ENCODE measurements at places on chromosomes 12 and 14.

- DNase-seq = no peak
Observed at GRCh38 chr12:40012711-40013110, 93.2 kb downstream of the SLC2A13 start.

- DNase-seq = no peak
Observed at GRCh38 chr12:118356809-118357256, 15.9 kb downstream of the TAOK3 start.

DNA sequence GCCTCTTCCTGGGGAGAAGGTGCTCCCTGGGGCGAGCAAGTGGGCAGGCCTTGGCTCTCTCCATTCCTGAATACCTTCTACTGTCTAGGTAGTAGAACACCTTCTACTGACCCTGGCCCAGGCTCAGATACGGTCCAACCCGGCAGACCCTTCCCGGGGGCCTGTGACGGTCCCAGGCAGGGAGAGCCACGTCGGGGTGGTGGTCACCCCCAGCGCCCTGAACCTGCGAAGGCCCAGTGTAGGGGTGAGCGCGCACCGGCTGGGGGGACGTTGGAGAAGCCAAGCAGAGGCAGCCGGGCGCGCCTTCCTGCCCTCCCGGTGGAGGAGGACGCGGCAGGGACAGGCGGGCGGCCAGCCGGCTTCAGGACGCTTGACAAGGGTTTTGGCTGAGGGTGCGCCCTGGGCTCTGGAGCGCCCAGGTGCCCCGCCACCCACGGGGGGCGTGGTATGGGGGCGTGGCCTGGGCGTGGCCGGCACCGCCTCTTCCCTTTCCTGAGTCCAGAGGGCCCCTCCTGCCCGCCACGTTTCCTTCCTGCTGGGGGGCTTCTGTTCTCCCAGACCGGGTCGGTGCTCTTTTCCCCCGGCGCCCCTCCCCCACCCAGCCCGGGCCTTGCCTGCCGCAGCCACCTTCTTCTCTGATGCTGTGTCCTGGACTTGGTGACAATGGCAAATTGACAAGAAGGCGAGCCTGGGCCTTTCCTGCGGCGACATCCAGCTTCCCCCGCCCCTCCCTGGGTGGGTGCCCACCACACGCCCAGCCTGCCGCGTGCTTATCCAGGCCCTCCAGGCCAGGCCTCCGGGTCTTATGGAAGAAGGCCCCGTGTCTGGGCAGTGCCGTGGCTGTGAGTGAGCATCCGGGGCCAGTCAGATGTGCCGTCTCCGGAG is 24.5 kb upstream of the PPP1R13B start:
- DNase-seq = peak; percentile 72

GRCh38 chr14:61435563-61436337 is 114.4 kb downstream of the PRKCH start:
- DNase-seq = no peak

- DNase-seq = no peak
Observed at GRCh38 chr12:50734409-50735263, 29.3 kb upstream of the ATF1 start.

- no peak for DNase-seq
Observed at GRCh38 chr12:107287436-107288413, 194.4 kb upstream of the CRY1 start.

DNA sequence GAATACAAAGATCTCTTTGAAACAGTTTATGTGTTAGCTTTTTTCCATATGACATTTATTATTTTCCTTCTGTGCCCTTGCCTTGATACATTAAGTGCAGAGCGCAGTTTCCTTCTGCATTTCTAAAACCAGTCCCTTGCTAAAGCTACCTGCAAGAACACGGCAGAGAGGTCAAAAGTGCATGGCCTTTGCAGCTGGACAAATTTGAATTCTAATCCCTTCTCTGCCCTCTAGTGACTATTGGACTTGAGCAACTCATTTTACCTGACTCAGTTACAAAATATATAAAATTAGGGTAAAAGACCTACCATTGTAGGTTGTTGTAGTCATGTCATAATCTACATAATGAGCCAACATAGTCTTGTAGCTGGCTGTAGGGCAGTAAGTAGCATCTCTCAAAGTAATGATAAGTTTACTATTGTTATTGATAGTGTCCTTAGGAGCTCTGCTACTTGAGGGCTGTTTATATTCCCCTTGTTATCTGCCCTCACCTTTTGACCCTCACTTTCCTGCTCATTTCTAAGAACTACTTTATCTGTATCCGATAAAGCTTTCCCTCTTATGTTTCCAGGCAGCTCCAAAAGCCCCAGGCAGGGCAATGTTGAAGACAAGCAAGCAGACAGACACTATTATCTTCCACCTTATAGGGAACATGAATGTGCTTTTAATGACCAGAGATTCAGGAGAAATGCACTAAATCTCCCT is 120.0 kb upstream of the PDZRN4 start:
- DNase-seq = no peak

- DNase-seq = no peak
Observed at GRCh38 chr12:94326727-94327126, 132.9 kb downstream of the CEP83 start.

DNA sequence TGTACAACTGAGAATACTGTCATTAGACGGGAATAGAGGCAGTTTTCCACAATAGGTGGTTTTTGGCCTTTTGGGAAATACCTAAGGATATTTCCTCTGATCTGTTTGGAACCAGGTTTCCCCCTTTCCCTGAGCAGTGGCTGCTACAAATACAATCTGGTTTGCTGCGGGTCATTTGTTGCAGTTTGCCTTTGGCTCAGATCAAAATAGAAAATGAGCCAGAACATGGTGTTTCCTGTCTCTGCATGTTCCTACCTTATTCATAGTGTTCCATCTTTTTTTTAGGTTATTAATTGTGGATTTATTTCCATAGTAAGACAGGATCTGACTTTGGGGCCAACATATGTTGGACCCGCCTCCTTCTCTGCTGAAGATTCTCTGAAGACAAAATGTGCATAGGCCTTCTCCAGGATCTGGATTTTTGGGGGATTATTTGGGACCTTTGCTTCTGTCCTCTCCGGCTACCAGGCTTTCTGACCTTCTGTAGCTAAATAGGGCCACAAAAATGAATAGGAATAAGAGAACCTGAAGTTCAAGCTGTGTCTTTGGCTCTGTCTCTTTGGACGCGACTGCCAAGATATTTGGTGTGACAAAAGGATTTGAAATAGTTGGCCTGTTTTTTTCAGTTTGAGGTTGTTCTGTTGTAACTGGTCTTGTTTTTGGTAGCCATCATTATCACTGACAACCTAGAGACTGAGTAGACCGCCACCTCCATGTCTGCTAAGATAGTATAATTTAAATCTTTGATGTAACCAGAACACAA is 146.9 kb downstream of the PRKCH start:
- no peak for DNase-seq

GRCh38 chr14:102819747-102820330 is 42.6 kb downstream of the TRAF3 start:
- no peak for DNase-seq

DNA sequence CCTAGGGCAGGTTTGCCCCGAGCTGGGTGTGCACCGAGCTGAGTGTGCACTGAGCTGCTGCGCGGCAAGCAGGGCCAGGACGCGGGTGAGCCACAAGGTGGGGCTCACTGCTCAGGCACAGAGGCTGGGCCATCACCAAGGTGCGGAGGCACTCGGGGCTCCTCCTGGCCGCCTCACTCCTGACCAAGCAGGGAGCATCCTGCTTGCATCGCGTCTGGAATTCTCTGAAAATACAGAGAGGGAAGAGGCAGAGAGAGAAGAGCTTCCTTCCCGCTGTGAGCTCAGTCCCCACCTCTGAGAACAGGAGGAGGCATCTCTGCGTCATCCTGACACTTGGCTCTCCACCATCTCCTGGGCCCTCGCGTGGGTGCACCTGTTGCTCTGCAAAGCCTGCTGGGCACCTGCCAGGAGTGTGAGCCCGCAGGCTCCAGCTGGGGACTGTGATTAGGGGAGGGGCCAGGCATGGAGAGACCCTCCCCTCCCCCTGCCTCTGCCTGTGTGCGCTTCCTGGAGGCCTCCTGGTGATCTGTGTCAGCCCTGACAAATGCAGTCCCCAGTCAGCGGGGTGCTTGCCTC is 116.3 kb downstream of the GLT1D1 start:
- DNase-seq = no peak

DNA sequence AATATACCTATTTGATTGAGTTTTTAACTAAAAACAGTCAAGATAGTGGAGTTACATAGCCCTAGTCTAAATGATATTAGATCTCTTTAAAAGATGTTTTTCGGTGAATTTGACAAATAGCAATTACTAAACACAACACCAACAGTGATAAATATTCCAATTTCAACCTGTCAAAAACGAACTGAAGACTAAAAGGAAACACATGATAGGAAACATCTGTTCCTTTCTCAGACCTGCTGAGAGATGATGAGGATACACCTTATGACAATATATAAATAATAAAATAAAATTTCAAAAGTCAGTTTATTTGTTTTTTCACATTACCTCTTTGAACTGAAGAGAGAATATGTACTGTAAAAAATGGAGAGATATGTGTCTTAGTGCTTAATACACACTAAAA is 232.7 kb downstream of the RASSF9 start:
- no peak for DNase-seq

GRCh38 chr12:51441583-51441982 is 17.0 kb downstream of the SLC4A8 start:
- DNase-seq = no peak

DNA sequence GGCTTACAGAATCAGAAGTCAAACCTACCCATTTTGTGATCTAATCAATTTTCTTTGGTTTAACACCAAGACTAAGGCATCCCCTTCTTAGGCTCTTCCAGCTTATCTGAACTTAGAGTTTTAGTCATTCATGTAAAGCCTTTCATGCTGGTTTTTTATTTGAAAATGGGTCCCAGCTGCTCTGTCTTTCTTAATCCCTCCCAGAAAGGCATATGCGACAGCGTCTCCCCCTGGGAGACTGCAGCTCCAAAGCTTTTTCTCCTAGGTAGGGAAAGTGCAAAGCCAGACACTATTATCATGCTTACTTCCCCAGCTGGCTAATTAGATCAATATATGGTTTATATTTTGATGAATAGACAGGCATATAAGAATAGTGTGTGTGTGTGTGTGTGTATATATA is 96.6 kb upstream of the E2F7 start:
- no peak for DNase-seq

DNA sequence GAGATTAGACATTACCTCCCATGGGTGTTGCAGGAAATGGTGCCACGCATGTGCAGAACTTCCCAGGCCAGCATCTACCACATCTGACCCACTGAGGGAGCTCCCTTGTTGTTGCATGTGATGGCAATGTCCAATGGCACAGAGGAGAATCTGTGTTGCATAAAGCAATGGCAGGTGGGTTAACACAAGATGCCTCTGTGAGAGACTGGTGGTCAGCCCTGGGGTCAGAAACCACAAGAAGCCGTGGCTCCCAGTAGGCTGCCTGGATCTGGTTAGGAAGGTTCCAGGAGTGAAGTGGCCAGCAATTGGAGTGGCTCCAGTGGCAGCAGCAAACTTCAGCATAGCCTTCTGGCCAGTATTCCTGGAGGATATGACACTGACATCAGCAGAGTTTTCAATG is 65.9 kb upstream of the HMGA2 start:
- no peak for DNase-seq

DNA sequence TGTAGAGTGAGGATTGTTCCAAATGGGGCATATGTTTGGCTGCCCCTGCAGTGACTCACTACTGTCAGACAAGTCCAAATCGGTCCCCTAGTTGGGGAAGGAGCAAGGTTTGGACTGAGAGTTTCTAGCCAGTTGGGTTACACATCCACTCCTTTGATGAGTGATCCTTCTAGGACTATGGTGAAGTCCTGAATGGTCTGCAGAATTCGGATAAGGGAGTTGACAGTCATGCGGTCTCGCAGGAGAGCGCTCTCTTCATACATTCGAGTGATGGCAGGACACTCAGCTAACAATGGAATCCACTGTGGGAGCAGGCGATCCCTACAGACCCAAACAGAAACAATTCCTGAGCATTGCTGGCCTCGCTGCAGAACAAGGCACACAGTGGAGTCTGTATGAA is 61.5 kb upstream of the SINHCAF start:
- DNase-seq = no peak

All from left ventricle myocardium inferior (tissue), 1 donor.